ENCODE measurements at places on chromosomes 1 and 21. TPM values are rescaled to one million over a fixed set of nuclear protein-coding genes. Genes with fewer than 3 reads are reported as not detected.
A peak's percentile ranks its signal among the peaks of the same experiment; 100 is the strongest.

- DNase-seq, result no peak
These were observed 276.9 kb downstream of the MATN1 start for GRCh38 chr1:30446508-30446907.

Gene TARDBP
- total RNA-seq, result 77.1 TPM

GRCh38 chr1:199907361-199907760, 120.1 kb upstream of the NR5A2 start:
- no peak for DNase-seq

DNA sequence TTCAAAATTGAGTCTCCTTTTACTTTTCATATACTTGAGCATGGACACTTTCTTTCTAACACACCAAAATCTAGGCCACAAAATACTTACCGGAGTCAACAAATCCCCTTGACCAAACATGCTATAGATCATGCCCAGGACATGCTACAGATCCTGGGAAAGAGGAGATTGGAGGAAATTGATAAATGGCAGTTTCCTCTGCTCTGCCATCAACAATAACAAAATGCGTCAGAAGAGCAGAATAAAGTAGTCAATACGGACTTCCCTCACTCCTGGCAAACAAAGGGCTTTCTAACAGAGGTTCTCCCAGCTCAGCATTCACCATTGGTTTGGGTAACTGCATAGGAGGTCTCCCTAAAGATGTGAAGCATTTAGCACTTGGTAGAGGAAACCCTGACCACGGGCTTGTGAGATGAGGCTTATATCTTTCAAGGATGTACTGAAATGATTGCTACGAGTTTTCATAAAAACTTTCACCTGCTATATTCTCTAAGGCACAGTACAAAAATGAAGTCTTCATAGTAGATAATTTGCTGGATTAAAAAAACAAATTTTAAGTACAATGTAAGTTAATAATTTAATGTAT, 283.8 kb upstream of the RUNX1 start:
- no peak for DNase-seq

DNA sequence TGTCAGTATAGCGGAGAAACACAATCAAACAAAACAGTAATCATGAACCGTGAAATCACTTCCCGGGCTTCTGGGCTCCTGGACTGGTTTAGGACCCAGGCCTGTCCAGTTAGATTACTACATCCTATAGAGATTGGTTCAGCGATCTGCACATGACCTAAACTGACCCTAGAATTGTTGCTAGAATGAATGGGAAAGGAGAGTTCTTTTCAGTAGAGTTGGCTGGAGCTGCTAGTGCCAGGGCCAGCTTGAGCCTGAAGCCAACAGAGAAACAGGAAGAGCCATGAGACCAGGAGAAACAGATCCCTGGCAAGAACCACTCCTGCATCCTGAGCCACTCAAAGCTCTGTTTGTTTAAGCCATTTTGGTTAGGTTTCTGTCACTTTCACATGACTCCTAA, 474.3 kb upstream of the C1orf87 start:
- no peak for DNase-seq

- peak; percentile 64 for DNase-seq
These were observed 3.6 kb downstream of the SKI start for GRCh38 chr1:2231532-2232254.

DNA sequence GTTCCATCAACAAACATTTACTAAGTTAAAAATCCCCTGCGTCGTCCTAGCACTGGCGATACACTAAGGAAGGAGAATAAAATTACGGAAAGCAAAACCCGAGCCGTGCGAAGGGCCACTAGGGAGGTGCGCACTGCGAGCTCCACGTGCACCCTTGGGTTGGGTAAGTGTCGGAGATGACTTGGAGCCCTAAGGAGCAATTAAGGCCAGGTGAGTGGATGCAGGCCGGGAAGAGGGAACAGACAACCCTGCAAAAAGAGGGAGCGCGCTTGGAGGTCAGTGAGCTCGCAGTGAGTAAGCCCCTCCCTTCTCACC, 704 bp downstream of the WDR4 start:
- no peak for DNase-seq

Gene CD52
- not detected for total RNA-seq

Gene CA6
- not detected for total RNA-seq

GRCh38 chr1:30708361-30708728, 15.0 kb downstream of the MATN1 start:
- DNase-seq, result no peak

- DNase-seq, result no peak
These were observed at the start of gene EFNA1 for GRCh38 chr1:155127105-155127966. Gene EFNA1 (plus strand): TSS chr1:155127876. CDS start chr1:155127978, 102 bp downstream.

Gene THEM5
- not detected for total RNA-seq

Gene CD84
- 33.4 TPM for total RNA-seq

- no peak for DNase-seq
These were observed 86.1 kb upstream of the LMO4 start for GRCh38 chr1:87242445-87243185.

GRCh38 chr1:34128186-34128889, 36.7 kb downstream of the CSMD2 start:
- DNase-seq, result no peak

GRCh38 chr1:51549016-51549619, 30.1 kb upstream of the EPS15 start:
- no peak for DNase-seq

DNA sequence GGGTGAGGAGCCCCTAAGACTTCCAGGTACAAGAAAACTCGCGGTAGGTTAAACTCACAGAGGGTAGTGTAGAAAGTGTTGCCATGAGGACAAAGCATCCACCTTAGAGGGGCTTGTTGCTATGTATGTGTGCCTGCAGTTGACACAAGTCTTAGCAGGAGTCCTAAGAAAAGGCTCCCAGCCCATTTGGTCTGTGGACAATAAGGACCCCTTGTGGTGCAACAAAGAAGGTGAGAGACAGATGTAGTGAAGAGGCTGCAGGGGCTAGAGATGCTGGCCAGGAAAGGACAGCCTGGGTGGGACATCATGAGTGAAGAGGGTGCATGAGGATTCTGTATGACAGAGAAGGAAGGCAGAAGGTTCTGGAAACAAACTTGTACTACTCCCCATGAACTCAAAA, 36.3 kb upstream of the IL10 start:
- no peak for DNase-seq

DNA sequence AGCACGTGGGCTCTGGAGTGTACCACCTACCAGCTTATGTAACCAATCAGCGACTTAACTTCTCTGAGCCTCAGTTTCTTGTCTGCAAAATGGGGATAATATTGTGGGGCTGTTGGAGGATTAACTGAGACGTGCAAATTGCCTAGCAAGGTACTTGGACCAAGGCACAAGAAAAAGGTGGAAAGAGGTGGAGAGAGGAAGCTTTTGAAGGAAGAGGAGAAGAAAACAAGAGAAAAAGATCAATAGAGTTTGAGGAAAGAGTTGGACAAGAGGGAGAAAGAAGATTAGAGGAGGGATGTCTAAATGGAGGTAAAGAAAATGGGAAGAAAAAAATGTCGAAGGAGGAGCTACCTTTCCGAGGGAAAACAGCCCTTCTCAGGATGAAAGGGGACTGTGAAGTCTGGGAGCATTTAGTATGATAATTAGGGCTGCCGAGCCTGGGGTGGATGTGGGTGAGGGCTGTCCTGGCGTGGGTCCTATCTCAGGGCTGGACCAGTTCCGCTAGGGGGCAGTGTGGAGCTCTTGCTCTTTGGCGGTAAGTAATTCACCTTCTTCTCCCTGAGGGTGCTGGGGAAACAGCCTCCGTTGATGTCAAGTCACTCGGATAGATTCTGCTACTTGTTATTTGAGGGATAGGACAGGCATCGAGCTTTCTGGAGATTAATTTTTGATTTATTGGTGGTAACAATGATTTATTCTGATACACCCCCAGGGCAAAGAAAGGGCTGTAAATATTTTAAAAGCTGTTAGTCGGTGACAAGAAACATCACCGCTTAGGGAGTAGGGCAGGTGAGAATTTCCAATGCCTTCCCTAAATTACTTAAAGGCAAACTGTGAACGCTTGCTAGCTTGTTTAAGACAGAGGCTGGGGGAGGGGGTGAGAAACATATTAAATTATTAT, 79.0 kb upstream of the NFASC start:
- DNase-seq, result peak; percentile 77

GRCh38 chr1:97377432-97378034, 543.3 kb downstream of the DPYD start:
- no peak for DNase-seq

DNA sequence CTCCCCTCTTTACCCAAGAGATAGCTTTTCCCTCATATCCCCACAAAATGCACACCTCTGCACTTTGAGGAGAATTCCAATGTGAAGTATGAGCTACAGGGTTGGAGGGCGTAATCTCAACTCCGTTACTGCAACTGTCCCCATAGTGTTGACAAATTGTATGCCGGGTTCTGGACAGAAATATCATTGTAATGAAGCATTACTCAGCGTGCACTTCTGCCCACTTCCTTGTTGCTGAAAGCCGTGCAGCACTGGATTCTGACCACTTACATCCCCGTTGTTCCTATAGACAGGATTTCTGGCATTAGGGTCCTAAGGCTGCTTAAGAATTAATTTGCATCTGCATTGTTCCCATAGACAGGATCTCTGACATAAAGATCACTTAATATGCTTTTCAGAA, 205.6 kb downstream of the RHOU start:
- no peak for DNase-seq

Gene ARHGEF19
- 2.6 TPM for total RNA-seq

All from omental fat pad (tissue), 4 donors.